Epithelial cell of alveolus of lung (primary cell): ENCODE measurements at places on chromosomes 1 and 21. TPM values are rescaled to one million over a fixed set of nuclear protein-coding genes. Genes with fewer than 3 reads are reported as not detected.

The DCST2 gene
- total RNA-seq: not detected in 2 replicates

The OR2L2 gene
- total RNA-seq: not detected in 2 replicates

The GORAB gene
- total RNA-seq: 8.7 and 13.2 TPM in 2 replicates

The TRIM17 gene
- 0.39 and 1.6 TPM in 2 replicates for total RNA-seq

The TNFRSF18 gene
- 0.08 and 2.1 TPM in 2 replicates for total RNA-seq

The GJA4 gene
- 0.39 and 2.6 TPM in 2 replicates for total RNA-seq

The AADACL3 gene
- total RNA-seq: not detected in 2 replicates

The NT5C1A gene
- total RNA-seq: not detected in 2 replicates

The KIF14 gene
- 3.6 and 6.7 TPM in 2 replicates for total RNA-seq

The CCDC185 gene
- total RNA-seq: not detected in 2 replicates

The LPGAT1 gene
- 16.8 and 25.1 TPM in 2 replicates for total RNA-seq

The PRR9 gene
- not detected in 2 replicates for total RNA-seq

The RHEX gene
- total RNA-seq: not detected in 2 replicates

The TEDDM1 gene
- total RNA-seq: not detected in 2 replicates

The ALX3 gene
- total RNA-seq: not detected in 2 replicates

The STYXL2 gene
- total RNA-seq: 0.72 TPM in 1 of 2 replicates, not detected in the other

The GOLT1A gene
- 0.26 TPM in 1 of 2 replicates, not detected in the other for total RNA-seq

The CSF3R gene
- total RNA-seq: under 0.01 and 4.0 TPM in 2 replicates

The GPR37L1 gene
- total RNA-seq: not detected in 2 replicates

The KISS1 gene
- total RNA-seq: not detected in 2 replicates

The RNF207 gene
- total RNA-seq: 10.3 and 23.4 TPM in 2 replicates

The PLPPR4 gene
- 0.13 and 0.24 TPM in 2 replicates for total RNA-seq

The MARK1 gene
- total RNA-seq: 1.8 and 23.8 TPM in 2 replicates

The MEF2D gene
- total RNA-seq: 16.9 and 40.0 TPM in 2 replicates

The LAPTM5 gene
- total RNA-seq: 0.39 and 3.7 TPM in 2 replicates

The EPHA8 gene
- not detected in 2 replicates for total RNA-seq

The ALG14 gene
- 1.2 and 1.4 TPM in 2 replicates for total RNA-seq
